ENCODE measurements at places on chromosomes 4 and X.

- no peak for DNase-seq
Measured at GRCh38 chrX:34927866-34928265, 14.7 kb upstream of the FAM47B start.

GRCh38 chrX:95760356-95760755 is 924.3 kb upstream of the DIAPH2 start:
- DNase-seq = no peak

DNA sequence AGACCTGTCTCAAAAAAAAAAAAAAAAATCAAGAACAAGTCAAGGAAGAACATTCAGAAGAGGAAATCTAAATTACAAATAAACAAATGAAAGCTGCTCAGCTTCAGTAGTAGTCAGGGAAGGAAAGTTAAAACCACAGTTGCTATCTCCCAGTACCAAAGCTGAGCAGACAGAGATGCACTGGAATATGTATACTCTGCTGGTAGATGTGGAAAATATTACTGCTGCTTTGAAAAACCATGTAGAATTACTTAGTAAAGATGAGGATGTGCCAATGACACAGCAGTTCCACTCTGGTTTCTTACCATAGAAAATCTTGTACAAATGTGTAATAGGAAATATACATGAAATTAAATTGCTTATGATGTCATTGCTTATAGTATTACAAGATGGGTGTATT is 25.1 kb upstream of the PRKX start:
- DNase-seq = no peak

DNA sequence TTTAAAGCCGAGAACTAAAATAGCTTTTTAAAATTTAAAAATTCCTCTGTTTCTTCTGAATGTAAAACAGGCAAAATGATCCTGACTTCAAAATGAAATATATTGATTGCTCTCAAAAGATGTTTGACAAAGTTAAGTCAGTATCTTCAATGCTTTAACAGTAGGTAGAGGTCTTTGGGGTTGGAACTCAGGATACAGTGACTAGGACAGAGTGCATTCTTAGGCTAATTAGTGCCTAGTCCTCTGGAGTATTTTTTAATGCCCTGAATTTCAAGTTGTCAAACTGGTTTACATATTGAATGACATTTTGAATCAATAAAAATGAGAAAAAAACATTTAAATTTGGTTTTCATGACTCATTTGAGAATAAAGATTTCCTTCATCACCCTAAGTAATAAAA is 877.3 kb downstream of the ADGRL3 start:
- no peak for DNase-seq

DNA sequence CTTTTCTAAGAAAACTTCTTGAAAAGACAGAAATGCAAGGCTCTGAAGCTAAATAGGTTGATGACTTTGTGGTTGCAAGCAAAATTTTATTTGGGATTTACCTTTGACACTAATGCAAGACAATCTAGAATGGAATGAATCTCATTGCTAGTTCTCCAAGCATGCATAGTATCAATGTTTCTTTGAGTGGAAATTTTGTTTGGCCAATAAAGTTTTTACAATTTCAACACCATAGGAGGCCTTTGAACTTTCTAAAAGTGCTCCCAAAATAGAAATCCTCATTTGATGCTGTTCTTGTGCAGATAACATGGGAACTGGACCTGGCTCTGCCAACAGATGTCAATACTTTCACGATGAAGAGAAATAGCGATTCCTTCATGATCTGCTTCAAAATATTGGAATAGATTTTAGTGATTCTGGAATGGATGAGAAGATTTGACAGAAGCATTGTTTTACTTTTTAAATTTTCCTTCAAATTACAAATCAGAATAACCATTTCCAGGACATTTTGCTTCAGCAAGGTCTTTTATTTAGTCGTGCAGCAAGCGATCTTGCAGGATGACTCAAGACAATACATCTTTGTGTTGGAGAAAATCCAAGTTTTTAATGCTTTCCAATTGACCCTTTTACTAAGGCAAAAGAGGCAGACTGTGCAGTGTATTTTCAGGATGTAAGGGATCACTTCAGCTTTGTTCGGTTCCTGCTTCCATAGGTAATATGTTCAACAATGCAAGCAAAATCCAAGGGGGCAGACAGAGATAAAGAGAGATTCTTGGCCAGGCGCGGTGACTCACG is 51.7 kb upstream of the OTUD4 start:
- DNase-seq = no peak

DNA sequence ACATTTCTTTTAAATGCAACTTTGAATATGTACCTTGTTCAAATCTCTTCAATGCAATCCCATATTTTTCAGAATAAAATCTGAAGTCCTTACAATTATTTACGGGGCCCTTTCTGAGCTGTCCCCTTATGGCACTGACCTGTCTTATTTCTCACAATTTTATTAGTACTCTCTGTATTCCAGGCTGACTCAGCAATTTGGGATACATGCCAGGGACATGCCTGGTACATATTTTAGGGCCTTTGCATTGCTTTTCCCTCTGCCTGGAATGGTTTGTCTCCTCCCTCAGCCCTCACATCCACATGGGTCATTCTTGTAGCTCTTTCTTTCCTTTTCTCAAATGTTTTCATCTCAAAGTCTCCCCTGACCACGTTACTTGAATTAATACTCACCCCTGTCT is 172.2 kb upstream of the TECRL start:
- no peak for DNase-seq

GRCh38 chrX:11778230-11778629 is 20.2 kb downstream of the MSL3 start:
- DNase-seq = no peak

DNA sequence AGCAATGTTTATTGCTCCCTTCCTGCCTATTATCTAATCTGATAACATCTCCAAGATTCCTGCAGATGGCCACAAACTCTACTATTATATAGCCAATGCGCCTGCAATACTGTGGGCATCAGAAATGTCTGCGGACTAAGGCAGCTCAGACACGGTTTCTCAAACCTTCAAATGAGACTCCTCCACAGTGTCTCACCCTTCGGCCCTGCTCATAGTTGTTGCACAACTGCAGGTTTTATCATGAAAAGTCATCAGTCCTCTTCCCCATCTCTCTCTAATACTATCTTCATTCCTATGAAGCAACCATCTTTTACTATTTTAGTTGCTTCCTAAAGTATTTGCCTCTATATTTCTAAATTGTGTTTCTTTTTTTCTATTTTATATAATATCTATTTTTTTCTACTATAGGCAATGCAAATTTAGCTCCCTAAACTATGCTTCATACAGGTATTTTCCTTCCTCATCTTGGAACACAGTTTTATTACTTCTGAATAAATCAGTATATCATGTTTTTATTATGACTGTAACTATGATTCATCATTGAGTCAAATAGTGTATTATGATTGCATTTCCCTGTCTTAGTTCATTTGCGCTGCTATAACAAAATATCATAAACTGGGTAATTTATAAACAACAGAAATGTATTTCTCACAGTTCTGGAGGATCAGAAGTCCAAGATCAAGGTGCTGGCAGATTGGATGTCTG is 129.7 kb upstream of the EDNRA start:
- DNase-seq = no peak

GRCh38 chr4:141905751-141906150 is 269.4 kb downstream of the IL15 start:
- no peak for DNase-seq

DNA sequence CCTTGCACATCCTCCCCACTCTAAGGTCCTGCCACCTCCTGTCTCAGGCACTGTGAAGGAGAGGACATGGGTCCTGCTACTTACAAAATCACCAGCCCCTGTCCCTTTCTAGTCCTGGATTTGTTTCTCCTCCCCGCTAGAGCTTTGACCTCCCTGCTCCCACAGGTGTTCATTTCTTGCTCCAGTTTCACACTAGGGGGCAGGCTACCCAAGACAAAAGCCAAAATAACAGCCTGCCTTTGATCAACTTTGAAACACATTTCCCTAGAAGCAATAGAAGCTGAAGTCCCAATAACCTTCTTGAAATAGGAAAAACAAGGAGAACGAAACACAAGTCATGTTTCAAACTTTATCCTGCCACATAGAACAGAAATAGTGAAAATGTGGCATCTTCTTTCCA is 164.4 kb downstream of the QDPR start:
- no peak for DNase-seq

GRCh38 chrX:8010105-8010504 is 82.9 kb upstream of the PNPLA4 start:
- no peak for DNase-seq

DNA sequence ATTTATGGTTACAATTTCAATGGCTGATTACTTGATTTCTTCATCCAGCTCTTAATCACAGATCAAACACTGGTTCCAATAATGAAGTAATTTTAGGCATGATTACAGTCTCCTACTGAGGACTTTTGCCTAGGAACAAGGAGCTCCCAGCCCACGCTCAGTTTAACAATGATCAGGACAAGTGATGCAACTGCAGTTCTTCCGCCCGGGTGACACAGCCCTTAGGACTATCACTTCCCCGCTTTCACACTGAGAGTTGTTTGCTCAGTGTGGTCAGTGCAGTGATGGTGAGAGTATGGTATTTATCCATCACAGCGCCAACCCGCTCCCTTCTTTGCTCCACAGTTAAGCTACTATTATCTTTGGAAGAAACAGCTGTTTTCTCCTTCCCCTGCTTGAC is 203.2 kb upstream of the MBNL3 start:
- no peak for DNase-seq

GRCh38 chrX:10166248-10166716 is 9.5 kb downstream of the CLCN4 start:
- no peak for DNase-seq

DNA sequence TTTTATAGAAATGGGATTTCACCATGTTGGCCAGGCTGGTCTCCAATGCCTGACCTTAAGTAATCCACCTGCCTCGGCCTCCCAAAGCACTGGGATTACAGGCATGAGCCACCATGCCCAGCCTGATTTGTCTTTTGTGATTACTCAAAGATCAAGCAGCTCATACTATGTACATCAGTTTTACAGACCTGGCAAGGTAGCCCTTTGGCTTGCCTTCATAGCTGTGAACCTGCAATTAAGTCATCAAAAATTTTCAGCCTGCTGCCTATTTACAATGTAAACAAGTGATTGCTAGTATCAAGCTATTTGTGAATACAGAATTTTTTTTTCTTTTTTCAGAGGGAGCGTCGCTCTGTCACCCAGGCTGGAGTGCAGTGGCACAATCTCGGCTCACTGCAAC is 46.2 kb downstream of the GSX2 start:
- DNase-seq = no peak

DNA sequence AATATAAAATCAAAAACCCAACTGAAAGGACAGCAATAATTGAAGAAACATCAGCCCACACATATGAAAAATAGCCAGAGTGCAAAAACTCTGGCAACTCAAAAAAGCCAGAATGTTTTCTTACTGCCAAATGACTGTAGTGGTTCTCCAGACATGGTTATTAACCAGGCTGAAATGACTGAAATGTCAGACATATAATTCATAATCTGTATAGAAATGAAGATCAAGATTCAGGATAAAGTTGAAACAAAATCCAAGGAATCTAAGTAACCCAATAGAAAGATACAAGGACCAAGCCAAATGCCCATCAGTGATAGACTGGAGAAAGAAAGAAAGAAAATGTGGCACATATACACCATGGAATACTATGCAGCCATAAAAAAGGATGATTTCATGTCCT is 553.3 kb upstream of the KLHL4 start:
- DNase-seq = no peak

- no peak for DNase-seq
Measured at GRCh38 chr4:89803915-89804314, 33.0 kb downstream of the SNCA start.

DNA sequence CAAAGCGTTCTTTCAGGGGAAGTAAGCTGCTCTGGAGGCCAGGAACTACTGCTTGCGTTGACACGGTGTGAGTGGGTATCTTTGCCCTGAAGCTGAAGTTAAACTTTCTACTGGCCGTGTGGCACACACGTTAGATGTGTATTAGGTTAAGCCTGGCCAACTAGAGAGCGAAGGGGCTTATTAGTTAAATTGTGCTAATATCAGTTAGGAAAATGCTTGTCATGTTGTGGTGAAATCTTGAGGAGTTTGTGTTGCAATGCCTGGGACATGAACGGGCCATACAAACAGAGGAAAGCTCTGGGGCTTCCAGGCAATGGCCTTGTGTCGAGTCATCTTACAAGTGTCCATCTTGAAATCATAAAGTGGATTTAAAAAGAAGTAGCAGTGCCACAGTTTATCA is 62.6 kb downstream of the NSUN7 start:
- no peak for DNase-seq

DNA sequence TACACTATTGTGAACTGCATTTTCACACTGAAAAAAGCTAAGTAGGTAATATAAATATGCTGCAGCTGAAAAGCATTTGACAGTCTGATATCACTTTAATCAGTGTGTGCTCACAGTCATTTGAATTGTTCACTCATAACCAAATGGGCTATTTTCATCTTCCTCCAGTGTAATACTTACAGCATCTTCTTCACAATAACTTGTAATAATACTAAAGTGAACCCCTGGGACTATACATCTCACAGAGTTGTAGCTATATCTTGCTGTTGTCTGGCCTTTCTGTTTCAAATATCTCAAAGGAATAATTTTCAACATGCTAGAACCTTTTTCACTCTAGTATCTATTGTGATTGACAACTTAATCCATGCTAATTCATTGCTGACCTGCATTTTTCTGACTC is 66.8 kb upstream of the GALNTL6 start:
- no peak for DNase-seq

DNA sequence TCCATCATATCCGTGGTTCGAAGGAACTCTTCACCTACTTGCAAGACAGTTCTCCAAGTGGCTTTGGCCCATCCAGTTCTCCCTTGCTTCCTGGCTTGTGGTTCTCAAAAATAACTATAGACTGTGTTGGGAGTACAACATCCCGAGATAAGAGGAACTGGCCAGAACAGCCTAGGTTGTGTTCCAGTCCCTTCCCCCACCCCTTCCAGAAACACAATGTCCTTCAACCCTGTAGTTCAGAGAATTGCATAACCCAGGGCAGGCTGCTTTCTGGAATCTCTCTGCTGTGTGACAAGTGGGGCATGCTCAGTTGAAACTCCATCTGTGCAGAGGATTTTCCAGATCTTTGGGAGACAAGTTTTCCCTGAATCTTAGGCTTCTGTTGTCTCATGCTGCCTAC is 206.5 kb downstream of the PCDH10 start:
- no peak for DNase-seq

DNA sequence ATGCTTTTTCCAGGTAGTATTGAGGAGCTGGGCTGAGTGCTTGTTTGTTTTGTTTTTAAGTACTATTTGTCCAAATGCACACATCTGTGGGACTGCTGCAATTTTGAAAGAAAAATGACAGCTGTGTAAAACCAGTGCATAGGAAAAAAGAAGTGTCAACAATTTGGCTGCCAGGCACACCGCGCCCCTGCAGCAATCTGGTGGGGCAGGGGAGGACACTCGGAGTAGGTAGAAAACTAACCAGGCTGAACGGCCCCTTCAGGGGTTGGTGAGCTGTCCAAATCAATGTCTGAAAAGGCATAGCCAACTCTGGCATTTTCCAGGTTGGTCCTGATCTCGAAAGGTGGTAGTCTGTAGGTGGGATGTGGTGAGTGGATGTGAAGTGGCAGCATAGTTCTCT is 1.1 kb downstream of the LDOC1 start:
- no peak for DNase-seq

GRCh38 chrX:154655346-154655745 is 2.0 kb upstream of the CTAG2 start:
- DNase-seq = no peak
